ENCODE measurements at places on chromosomes 13 and 19.

- no peak for DNase-seq
Measured at GRCh38 chr13:44406617-44407016, 33.0 kb downstream of the SERP2 start.

DNA sequence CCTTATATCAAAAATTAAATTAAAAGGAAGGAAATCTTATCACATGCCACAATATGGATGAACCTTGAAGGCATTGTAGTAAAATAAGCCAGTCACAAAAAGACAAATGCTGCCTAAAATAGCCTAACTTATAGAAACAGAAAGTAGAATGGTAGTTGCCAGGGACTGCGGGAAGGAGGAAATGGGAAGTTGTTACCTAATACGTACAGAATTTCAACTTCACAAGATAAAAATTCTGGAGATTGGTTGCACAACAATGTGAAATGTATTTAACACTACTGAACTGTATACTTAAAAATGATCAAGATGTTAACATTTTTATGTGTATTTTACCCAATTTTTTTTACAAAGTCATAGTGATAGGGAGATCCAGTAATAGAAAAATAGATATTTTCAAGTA is 10.2 kb upstream of the N4BP2L2 start:
- DNase-seq: no peak

DNA sequence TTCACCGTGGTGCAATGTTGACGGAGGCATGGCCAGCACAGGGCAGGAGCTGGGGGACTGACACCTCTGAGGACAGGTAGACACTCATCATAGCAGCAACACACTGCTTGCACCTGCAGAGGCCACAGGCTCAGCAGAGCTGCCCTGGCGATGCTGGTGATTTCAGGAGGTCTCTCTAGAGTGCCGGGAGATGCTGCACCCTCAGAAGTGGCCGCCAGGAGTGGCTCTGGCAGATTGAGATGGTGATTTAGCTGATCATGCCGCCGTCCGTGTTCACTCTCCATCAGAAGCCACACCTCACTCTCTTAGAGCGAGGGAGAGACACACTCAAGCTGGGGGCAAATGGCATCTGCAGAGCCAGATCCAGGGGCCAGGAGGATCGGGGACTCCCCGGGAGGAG is 244.6 kb upstream of the SGCG start:
- DNase-seq: no peak

DNA sequence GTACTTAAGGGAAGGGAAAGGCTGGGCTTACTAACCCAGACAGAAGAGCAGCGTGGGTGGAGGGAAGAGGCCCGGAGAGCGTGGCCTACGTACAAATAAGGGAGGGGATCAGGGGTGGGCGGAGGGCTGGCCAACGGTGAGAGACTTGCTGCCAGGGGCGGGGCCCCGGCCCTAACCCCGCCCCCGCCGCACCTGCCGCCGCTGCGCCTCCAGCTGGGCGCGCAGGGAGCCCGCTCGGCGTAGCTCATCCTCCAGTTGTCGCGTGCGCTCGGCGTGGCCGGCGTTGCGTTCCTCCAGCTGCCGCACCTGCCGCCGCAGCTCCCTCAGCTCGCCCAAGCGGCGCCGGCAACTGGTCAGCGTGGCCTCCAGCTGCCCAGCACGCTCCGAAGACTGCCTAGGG is 5.7 kb downstream of the HOOK2 start:
- no peak for DNase-seq

DNA sequence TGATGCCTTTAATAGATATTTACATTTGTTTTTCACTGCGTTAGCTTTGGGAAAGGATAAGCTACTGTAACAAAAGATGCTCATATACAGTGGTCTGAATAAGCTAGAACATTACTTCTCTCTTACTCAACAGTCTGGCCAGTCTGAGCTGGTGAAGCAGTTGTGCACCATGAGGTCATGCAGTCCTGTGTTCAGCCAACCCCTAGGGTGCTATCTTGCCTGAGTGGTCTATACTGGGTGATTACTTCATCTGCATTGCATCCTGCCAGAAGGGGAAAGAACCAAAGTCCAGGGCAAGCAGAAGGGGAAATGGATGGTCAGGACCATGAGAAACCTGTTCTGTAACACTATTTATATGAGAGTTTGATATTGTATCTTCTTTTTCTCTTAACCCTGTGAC is 31.5 kb downstream of the ERCC5 start:
- DNase-seq: no peak
